ENCODE measurements at places on chromosomes 2 and 18. TPM values are rescaled to one million over a fixed set of nuclear protein-coding genes. Genes with fewer than 3 reads are reported as not detected.

DNA sequence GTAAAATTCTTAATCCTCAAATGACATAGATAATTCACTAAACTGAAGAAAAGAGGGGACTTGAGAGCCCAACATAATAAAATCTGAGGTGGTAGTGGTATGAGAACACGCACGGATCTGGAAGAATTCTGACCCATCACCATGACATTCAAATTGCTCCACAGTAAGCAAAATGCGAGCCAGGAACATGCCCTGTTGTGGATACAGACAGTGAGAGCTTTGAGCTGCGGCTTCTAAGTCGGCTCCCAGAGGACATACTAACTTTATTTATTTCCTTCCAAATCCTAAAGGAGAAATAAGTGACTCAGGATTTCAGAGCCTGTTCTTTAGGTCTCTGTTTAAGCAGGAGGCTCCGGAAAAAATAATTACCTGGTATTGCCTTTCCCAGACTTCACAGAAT is 143.4 kb upstream of the SMAD7 start:
- peaks cover 12% of the 10 kb centered on the region for H3K4me1 ChIP-seq
- H3K27ac ChIP-seq = no peak overlapping the region
- no peak overlapping the region for H3K4me3 ChIP-seq
- no peak for DNase-seq
- peaks cover 15% of the 10 kb centered on the region for H3K36me3 ChIP-seq
- H3K27me3 ChIP-seq = no peaks in the 10 kb centered on the region

DNA sequence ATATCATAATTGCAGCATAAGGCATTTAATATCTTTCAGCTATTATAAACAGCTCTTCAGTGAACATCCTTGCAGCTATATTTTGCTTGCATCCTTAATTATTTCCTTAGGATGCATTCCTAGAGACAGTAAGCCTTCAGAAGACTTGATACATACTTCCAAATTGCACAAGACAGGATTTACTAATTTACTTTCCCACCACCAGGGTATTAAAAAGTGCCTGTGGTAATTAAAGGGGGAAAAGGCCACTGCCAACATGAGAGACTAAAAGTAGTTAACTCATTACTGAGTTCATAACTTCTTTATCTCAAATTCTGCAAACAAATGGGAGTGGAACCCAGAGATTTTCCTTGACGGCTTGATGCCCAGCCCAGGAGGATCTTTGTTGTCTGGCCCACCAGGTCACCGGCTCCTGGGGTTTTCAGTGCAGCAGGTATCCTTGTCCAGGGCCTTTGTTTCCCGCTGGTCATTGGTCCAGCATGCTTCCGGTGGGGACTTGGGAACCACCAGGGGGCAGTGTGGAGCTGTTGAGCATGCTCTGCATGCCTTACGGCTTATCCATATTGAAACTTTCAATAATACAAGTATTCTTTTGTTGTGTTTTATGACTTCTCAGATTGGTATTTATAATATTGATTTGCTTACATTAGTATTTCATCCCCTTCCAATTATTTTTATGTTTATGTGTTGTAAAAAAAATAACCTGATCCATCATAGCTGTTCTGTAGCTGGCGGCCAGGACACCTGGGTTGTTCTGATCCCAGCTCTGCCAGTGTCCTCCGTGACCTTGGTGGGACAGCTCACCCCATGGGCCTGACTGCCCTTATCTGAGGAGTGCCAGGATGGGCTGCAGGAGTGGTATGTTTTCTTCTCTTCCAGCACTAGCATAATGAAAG is 61.4 kb downstream of the TGOLN2 start:
- no peak overlapping the region for H3K27ac ChIP-seq
- no peaks in the 10 kb centered on the region for H3K36me3 ChIP-seq
- no peak overlapping the region for H3K4me3 ChIP-seq
- H3K27me3 ChIP-seq = peaks cover 15% of the 10 kb centered on the region
- peak; percentile 71 for DNase-seq

DNA sequence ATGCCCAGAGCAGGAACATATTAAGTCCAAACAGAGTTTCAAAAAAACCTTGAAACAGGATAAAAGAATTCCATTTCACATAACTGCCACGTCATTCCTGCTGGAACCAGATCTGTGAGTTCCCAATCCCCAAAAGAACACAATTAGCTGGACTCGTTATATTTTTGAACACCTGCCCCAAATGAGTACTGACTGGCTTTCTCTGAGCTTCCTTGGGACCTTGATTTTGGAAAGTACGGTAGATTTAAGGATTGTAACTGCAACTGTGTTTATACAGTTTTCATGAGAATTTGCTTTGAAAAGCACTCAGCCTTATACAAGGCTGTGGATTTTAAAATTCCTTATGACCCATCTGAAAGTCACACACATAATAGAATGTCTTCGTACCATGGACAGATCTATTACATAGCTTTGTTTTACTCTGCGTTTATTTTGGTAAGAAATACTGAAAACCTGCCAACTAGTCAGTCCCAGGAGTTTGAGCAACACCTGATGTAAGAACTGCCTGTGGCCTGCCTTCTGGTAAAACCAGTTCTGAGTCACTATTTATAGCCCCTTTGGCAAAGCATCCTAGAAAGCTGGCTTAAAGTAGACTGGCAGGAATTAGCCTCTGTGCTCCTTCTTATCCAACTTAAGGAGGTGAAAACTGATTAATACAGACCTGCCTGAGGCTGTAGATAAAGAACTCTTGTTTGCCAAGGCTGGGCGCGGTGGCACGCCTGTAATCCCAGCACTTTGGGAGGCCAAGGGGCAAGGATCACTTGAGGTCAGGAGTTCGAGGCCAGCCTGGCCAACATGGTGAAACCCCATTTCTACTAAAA is 48.1 kb downstream of the MERTK start:
- DNase-seq = no peak
- no peaks in the 10 kb centered on the region for H3K27me3 ChIP-seq
- H3K4me3 ChIP-seq = no peak overlapping the region
- H3K4me1 ChIP-seq = no peaks in the 10 kb centered on the region

Gene WDR54
- total RNA-seq = 88.9 TPM

DNA sequence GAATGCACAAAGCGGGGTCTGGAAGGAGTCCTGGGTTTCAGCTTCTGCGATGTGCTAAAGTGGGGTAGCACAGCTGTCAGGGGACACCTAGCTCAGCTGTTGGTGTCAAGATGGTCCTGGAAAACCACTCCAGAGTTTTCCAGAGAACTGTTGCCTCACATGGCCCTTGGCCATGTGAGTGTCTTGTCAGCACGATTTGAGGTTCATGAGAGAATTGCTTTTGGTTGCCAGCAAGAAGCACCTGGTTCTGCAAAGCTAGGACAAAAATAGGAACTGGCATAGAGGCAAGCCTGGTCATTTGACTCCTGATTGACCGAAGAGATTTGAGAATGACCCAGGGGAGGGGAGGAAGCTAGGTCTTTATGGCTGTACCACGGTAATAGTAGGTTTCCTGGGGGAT is 50.4 kb upstream of the CTLA4 start:
- H3K4me1 ChIP-seq = peaks cover 22% of the 10 kb centered on the region
- no peak overlapping the region for H3K27ac ChIP-seq
- DNase-seq = no peak
- no peaks in the 10 kb centered on the region for H3K36me3 ChIP-seq

Gene UBE2E3
- total RNA-seq = 22.0 TPM

DNA sequence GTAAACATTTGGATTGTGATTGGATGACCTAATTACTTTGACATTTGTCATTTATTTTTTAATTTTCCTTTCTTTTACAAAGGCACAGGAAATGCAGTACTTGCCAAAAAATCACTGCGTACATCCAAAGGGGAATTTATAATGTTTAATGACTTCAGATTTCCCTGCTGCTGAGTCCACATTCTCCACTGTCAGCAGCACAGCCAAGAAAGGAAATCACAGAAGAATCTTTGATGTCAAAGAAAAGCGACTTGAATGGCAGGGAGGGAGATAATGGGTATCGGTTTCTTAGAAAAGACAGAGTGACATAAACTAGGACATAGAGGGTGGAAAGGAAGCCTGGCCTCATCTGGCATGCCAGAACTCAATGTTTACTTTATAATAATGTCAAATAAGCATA is 41.4 kb upstream of the COPS8 start:
- DNase-seq = no peak
- H3K4me3 ChIP-seq = no peak overlapping the region
- peaks cover 8% of the 10 kb centered on the region for H3K27me3 ChIP-seq
- H3K36me3 ChIP-seq = peaks cover 1% of the 10 kb centered on the region
- no peak overlapping the region for H3K27ac ChIP-seq

GRCh38 chr18:73954268-73954667 is 193.4 kb downstream of the FBXO15 start:
- DNase-seq = no peak
- peaks cover 12% of the 10 kb centered on the region for H3K27me3 ChIP-seq
- no peak overlapping the region for H3K4me3 ChIP-seq
- H3K27ac ChIP-seq = no peak overlapping the region
- H3K36me3 ChIP-seq = no peaks in the 10 kb centered on the region
- H3K4me1 ChIP-seq = peaks cover 15% of the 10 kb centered on the region

Measured in activated naive CD8-positive, alpha-beta T cell treated with anti-CD3 and anti-CD28 coated beads, Interleukin-2, amount 10 ng/mL, durations not matched to agents 7 days and 5 days (primary cell).